ENCODE measurements at places on chromosomes 1 and 21.

DNA sequence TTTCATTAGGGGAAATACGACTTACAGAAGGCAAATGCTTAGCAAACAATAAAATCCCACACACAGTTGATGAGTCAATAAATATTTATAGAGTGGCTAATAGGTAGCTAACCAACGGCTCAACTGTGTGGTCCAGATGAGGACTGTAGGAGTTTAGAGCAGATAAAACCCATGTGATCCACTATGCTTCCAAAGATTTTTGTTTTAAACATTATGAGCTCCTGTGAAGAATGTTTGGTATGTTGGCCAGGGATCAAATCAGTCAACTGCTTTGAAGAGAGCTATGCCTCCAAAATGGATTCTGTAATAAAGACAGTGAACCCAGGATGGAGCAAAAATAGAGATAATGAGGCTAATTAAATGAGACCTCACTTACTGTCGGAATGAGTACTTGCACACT is 72.3 kb upstream of the COL11A1 start:
- DNase-seq, result peak; percentile 80

DNA sequence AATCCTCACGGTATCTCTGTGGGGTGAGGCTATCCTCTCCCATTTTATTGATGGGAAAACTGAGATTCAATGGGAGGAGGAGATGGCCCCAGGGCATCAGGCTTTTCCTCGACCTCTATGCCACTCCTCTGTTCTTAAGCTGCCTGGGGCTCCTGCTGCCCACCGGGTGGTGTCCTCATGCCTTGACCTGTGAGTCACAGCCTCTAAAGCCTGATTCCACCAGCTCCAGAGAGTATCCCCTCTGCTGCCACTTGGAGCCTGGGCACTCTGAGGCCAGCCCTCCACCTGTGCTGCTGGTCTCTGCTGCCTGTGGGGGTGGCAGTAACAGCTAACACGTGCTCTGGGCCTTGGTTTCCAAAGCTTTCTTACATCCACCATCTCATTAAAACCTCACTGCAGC is 241.2 kb downstream of the TRABD2B start:
- no peak for DNase-seq

- no peak for DNase-seq
These were observed 2.0 kb upstream of the ATP13A2 start for GRCh38 chr1:17013491-17014320.

DNA sequence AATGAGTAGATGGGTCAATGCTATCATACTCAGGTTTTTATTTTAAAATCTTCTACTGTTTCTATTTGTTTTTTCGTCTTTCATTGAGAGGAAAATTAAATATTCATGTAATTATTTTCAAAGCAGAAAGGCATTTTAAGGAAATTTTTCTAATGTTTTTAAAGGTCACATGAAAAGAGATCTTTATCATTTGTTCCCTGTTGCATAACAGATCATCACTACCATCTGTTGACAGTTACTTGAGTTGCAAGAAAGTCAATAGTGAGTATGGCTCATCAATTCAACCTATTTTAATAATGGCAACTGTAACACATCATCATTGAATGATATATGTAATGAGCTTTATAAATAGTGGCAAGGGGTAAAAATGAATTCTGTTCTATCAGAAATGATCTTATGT is 369.7 kb downstream of the DPYD start:
- peak; percentile 27 for DNase-seq

DNA sequence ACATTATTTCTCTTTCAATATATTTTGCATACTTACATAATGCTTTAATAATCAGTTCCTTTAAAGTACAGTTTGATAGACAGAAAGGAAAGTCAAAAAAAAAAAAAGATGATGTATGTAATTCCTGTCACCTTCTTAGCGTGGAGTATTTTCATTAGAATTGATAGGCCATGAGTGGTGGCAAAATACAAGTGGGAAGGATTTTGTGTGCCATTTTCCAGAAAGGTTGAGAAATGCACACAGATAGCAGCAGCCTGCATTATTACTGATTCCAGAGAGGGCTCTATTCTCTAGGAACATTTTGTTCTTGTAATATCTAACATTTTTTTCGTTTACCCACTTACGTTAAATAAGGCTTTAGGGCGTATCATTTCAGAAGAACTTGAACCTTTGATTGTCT is 475.6 kb downstream of the DSCAM start:
- no peak for DNase-seq

GRCh38 chr1:218492874-218493273 is 147.7 kb downstream of the TGFB2 start:
- DNase-seq, result no peak

- DNase-seq, result peak; percentile 77
These were observed 1.7 kb downstream of the WNT9A start for GRCh38 chr1:227945891-227946623.

DNA sequence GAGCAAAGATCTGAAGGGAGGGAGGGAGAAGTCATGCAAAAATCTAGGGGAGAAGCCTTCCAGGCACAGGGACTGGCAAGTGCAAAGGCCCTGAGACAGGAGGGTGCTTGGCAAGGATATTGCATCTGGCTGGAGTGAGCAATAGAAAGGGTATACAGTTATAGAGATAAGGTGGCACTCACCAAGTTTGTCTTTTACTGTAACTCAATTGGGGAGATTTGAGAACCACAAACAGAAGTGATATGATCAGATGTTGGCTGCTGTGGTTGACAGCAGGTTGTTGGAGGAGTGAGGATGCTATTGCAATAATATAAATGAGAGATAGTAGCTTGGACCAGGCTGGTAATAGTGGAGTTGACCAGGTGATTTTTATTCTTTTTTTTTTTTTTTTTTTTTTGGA is 25.6 kb downstream of the MCOLN3 start:
- no peak for DNase-seq

DNA sequence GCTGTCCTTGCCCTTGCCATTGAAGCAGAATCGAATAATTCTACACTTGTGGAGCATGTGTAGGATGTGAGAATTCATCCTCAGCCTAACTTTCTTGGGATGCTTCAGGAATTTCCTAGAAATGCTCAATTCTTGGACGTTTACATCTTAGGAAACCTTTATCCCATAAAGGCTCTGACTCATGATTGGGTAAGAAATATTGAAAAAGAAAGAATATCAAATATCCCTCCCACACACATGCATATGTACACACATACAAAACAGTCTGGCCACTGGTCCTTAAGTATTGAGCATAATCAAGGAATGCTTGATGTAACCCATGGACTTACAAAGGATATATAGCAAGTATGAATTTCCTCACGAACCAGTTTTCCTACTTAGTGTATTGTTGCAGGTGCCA is 83.9 kb upstream of the IPO9 start:
- DNase-seq, result peak; percentile 79

- DNase-seq, result no peak
These were observed 32.1 kb downstream of the SH3BP5L start for GRCh38 chr1:248793592-248793991.

GRCh38 chr1:90854397-90854924 is 137.4 kb upstream of the BARHL2 start:
- no peak for DNase-seq

- DNase-seq, result no peak
These were observed 313.2 kb downstream of the OLFM3 start for GRCh38 chr1:101683561-101683960.

- DNase-seq, result peak; percentile 56
These were observed 108.5 kb downstream of the NFIA start for GRCh38 chr1:61190618-61191432.

- no peak for DNase-seq
These were observed 51.2 kb downstream of the GIPC2 start for GRCh38 chr1:78096976-78097375.

- DNase-seq, result peak; percentile 28
These were observed 66.6 kb downstream of the MTR start for GRCh38 chr1:236861560-236862218.

DNA sequence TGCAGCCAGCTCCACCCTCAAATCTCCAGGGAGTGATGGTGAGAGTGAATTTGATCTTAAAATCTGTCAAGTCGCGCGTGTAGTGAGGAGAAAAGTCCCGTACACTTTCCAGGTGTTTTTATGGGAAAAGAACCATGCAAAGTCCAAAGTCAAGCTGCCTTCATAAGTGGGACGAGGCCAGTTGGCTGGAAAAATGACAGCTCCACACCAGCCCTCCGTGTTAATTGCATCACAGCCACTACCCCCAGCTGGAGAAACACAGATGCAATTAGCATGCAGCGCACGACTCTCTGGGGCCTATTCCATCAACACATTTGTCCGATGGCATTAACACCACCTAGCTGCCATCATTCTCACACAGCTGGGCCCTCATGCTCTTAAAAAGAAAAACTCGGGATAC is 68.4 kb downstream of the KLHDC7A start:
- no peak for DNase-seq

DNA sequence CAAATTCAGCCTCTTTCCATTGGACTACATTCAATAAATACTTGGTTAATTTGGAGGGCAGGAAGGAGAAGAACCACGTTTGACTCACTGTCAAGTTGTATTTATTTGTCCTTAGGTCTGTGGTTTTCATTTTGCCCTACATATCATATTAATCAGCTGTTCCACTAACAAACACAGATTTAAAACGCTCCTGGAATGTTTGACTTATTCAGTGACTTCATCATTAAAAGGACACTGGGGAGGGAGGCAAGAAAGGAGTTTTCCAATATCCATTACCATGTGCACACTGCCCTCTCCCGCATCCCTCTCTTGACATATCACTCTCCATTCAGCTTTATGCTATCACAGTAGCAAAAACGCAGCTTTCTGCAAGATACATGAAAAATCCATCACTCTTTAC is 98.2 kb upstream of the C1orf87 start:
- peak; percentile 70 for DNase-seq

GRCh38 chr1:38045401-38046332 is 926 bp downstream of the POU3F1 start:
- DNase-seq, result no peak

DNA sequence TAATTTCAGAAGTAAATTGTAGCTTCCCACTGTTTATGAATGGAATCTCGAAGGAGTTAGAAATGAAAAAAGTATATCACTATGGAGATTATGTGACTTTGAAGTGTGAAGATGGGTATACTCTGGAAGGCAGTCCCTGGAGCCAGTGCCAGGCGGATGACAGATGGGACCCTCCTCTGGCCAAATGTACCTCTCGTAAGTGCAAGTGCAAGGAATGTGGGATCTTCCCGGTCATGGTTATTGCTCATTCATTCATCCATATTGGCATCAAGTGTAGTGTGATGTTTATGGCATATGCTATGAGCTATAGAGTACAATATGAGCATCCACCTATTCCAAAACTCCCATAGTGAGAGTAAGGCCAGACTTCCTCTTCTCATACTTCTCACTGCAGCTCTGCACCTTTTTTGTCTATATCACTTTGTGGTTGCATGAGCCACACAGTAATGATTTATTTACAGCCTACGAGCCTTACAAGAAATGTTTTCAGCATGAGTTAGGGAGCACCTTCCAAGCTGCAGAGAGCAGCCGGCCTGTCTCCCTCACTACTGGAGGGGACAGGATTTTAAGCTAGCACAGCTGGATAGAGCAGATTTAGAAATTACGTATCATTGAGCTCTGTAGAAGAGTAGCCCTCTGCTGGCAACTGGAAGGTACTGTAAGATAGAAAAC is 24.9 kb upstream of the CR1L start:
- DNase-seq, result peak; percentile 60

DNA sequence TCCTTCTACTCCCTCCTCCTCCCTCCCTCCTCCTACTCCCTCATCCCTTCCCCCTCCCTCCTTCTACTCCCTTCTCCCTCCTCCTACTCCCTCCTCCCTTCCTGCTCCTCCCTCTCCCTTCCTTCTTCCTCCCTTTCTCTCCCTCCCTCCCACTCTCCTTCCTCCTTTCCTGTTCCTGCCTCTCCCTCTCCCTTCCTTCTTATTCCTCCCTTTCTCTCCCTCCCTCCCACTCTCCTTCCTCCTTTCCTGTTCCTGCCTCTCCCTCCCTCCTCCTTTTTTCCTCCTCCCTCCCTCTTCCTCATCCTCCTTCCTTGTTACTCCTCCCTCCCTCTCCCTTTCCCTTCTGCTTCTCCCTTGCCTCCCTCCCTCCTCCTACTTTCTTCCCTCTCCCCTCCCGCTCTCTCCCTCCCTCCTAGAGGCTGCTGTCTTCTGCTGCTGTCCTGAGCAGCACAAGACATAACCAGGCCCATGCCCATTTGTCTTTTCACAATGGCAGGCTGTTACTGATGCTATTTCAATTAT is 41.1 kb downstream of the WNT9A start:
- no peak for DNase-seq

DNA sequence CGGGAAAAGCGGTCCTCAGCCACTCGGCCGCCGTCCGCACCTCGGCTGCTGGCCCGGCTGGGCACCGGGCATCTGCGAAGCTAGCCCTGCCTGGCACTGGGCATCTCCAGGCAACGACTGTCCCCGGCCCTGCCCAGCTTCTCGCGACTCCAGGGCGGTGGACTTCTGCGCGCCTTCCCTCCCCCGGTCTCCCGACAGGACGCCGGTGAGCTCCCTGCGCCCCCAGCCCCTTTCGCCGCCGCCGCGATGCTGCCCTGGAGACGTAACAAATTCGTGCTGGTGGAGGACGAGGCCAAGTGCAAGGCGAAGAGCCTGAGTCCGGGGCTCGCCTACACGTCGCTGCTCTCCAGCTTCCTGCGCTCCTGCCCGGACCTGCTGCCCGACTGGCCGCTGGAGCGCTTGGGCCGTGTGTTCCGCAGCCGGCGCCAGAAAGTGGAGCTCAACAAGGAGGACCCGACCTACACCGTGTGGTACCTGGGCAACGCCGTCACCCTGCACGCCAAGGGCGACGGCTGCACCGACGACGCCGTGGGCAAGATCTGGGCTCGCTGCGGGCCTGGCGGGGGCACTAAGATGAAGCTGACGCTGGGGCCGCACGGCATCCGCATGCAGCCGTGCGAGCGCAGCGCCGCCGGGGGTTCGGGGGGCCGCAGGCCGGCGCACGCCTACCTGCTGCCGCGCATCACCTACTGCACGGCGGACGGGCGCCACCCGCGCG is 514 bp downstream of the FAM43B start:
- DNase-seq, result no peak

- DNase-seq, result no peak
These were observed 105.6 kb downstream of the PTPRU start for GRCh38 chr1:29341936-29342335.

DNA sequence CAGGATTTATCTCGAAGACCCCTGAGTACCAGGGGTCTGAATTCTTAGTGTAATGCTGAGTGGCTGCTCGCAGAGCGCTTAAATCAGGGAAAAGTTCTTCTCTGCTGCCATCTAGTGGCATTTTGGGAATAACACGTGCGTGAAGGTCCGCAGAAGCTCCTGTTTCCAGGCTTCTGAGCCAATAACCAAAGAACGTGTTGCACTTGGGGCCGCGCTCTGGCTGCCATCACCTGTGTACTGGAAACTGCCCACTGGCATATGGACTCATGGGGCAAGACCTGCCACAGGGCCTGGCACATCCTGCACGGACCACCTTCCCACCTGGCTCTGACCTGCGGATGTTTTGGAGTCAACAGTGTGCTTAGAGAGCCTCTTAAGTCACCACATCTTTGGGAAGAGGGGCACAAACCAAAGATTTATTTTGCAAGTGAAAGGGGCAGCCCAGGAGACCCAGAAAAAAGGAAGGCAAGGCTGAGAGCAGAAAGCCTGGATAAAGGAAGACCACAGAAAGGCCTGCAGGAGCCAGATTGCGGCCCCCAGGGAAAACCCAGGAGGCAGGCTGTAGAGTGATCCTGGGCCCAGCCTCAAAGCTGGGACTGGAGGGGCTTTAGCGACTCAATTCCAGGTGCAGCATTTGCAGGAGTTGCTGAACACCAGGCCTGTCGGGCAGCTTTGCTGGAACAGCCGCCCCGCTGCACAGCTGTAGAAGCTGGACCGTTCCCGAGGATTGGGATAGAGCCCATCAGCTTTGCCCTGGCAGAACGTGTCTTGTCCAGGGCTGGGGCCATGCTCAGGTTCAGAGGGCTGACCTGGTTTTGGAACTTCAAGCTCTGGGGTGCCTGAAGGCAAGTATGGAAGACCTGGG is 13.0 kb downstream of the CHIT1 start:
- peak; percentile 61 for DNase-seq
